Right renal pelvis (tissue), 4 donors: ENCODE measurements at places on chromosomes 3 and 15.

DNA sequence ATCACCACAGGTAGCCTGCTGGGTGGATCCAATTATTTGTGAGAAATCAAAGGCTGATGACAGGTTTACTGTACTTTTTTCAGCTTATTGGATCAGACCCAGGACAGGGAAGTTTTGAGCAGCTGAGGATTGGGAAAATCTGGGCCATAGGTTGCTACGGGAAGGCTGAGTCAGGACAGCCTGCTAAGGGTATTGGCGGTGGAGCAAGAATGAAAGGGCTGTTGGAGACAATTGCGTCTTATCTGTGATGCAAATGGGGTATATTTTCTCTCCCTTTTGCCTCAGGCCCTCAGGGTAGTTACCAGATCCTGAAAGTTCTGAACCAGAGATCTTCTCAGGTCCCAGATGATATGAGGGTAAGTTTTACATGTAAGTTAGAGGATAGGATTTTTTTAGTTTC, 317.7 kb downstream of the EDEM1 start:
- DNase-seq = no peak

- no peak for DNase-seq
These were observed 152.0 kb downstream of the LMLN start for GRCh38 chr3:198112031-198112430.

GRCh38 chr3:46089237-46090011, 62.1 kb upstream of the XCR1 start:
- DNase-seq = no peak

DNA sequence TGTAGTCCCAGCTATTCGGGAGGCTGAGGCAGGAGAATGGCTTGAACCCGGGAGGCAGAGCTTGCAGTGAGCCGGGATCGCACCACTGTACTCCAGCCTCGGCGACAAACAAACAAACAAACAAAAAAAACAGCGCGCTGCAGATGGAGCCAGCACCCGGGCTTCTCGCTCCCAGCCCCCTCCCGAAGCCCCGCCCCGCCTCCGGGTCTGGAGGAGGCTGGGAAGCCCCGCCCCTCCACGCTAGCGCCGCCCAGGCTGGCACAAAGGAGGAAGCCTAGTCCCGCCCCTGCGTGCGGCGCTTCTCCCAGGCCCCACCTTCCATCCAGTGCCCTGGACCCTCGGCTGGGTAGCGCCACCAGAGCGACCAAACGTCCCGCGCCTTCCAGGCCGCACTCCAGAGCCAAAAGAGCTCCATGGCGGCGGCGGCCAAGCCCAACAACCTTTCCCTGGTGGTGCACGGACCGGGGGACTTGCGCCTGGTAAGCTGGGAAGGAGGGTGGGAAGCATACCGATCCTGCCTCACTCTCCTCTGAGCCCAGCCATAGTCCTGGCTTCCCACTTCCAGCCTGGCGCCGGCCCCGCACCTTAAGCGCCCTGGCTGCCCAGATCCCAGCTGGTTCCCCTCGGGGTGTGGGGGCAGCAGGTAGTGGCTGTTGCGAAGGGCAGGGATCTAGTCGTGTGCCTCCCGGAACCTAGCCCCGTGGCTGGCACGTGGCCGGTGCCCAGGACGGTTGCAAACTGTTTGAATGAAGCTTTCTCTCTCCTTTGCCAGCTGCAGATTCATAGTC, at the start of gene SORD:
TSS of gene SORD (plus strand) at position 325 of the 788 bp plus-strand sequence. CDS start at position 414, 89 bp downstream.
- DNase-seq = peak; percentile 79

DNA sequence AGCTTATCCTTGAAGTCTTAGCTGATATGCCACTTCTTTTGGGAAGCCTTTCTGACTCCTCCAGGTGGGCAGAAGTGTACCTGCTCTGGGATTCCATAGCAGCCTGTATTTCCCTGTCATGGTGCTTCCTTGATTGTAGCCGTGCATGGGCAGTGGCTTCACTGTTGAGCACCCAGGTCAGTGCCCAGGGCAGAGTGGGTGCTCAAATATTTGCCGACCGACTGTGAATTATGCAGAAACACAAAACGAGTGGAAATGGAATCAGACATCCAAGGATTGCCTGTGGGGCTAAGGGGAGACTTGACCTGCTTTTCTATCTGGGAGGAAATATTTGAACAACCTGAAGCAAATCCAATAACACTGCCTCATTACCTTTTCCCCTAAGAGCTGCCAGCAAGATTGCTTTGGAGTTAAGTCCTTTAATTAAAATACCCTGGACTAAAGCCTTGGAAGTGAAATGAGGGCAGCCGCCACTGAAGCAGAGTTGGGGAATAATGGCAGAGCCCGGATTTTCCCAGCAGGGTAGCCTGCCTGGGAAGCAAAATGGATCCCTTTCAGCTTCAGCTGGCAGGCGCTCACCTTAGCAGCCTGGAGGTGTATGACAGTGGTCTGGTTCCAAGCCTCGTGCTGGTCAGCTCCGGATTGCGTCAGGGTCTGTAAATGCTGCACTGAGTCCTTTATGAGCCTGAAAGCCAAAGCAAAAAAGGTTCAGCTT, 14.9 kb downstream of the ACOX2 start:
- no peak for DNase-seq

GRCh38 chr3:13077431-13078162, 4.4 kb upstream of the IQSEC1 start:
- no peak for DNase-seq
